ENCODE measurements at places on chromosomes 1 and 21.

- DNase-seq = peak; percentile 96
These were observed 26.4 kb upstream of the CLIC6 start for GRCh38 chr21:34642211-34643075.

DNA sequence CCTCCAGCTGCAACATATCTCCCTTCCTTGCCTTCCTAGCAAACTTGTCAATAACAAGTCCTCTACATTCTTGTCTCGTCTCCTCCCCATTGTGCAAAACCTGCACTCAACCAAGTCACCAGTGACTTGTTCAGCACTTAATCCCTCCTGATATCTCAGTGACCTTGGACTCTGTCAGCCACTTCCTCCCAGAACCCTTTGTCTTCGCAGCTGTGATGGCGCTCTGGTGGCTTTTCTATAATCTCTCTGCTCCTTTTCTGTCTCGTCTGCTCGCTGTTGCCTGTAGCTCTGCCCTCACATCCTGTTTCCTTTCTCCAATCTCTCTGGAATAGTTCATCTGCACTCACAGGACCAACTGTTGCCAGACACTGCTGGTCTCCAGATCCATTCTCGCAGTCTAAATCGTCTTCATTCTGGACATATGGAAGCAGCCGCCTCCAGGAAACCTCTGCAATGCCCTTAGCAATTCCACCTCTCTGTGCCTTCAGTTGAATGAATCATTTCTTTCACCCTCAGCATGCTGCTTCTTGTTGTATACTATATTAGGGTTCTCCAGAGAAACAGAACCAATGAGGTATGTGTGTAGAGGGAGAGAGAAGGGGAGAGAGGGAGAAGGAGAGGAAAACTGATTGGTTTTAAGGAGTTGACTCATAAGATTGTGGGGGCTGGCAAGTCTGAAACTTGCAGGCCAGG is 17.4 kb upstream of the IFNAR2 start:
- no peak for DNase-seq

DNA sequence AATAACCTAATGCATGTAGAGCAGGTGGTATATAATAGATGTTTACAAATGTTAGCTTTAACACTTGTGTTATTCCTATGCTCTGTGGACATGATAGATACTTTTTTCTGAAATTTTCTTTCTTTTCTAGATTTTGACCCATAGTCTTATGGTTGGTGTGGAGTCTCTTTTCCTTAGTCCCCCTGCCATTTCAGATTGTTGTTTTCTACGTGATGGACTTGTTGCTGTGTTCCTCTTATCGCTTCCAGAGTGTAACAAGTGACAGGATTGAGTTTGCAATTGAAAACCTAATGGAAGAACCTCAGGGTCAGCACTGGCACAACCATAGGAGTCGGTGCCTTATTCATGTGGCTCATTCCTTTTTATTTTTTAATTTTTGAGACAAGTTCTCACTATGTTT is 136.4 kb downstream of the HHAT start:
- no peak for DNase-seq

- peak; percentile 86 for DNase-seq
These were observed 17.1 kb upstream of the EPHA2 start for GRCh38 chr1:16172964-16173446.

- DNase-seq = no peak
These were observed 613.3 kb upstream of the PLXNA2 start for GRCh38 chr1:208857465-208857864.

DNA sequence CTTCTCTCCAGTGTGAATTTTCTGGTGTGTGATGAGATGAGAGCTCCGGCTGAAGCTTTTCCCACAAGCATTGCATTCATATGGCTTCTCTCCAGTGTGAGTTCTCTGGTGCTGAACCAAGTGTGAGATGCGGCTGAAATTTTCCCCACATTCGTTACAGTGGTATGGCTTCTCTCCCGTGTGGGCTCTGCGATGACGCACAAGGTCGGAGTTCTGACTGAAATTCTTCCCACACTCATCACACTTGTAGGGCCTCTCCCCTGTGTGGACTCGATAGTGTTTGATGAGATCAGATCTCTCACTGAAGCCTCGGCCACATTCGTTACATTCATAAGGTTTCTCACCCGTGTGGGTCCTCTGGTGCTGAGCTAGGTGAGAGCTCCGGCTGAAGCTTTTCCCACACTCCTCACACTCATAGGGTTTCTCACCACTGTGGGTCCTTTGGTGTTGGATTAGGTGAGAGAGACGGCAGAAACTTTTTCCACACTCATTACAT is 7.4 kb downstream of the ZNF436 start:
- DNase-seq = no peak

DNA sequence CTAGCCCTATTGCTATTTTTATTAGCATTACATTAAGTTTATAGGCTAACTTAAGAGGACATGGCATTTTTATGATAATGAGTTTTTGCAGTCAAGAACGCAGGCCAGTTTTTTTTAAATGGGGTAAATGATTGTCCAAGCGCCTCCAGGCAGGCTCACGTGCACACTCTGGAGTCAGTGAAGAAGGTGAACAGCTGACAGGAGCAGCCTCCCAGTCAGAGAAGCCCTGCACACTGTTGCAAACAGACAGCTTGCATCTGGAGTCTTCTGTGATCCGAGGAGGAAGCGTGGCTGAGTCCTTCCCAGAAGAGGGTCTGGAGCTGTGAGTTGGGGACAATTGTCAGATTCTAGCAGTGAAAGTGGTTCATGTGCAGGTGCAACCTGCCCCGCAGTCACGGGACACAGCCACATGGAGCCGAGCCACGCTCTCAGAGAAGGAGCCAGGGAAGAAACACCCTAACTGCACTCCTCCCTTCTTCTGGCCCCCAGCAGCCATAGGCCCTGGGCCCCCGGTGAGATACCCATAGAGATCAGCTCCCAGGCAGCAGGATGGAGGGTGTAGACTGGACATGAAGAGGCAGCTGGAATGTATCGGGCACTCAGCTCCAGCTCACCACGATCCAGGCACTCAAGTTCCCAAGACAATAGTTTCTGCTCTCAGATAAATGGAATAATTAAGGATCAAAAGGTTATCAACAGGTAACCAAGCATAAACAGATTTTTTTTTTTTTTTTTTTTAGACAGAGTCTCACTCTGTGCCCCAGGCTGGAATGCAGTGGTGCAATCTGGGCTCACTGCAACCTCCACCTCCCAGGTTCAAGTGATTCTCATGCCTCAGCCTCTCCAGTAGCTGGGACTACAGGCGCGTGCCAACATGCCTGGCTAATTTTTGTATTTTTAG is 26.4 kb downstream of the CAPN2 start:
- DNase-seq = no peak

GRCh38 chr1:235624721-235625333 is 24.8 kb downstream of the GNG4 start:
- DNase-seq = peak; percentile 74

DNA sequence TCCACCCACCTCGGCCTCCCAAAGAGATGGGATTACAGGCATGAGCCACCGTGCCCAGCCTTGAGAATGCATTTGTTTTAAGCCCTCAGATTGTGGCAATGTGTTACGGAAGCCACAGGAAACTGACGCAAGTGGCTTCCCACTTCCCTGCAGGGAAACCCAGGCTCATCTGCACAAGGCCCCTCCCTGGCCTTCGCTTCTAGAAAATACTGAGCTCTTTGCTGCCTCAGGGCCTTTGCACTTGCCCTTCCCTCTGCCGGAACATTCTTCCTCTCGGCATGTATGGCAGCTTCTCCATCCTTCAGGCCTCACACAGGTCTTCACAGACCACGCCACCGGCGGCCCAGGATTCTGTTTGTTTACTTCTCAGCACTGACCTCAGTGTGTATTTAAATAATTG is 137.0 kb upstream of the TMEM51 start:
- DNase-seq = no peak

- no peak for DNase-seq
These were observed 83.7 kb upstream of the CTTNBP2NL start for GRCh38 chr1:112312315-112312714.

DNA sequence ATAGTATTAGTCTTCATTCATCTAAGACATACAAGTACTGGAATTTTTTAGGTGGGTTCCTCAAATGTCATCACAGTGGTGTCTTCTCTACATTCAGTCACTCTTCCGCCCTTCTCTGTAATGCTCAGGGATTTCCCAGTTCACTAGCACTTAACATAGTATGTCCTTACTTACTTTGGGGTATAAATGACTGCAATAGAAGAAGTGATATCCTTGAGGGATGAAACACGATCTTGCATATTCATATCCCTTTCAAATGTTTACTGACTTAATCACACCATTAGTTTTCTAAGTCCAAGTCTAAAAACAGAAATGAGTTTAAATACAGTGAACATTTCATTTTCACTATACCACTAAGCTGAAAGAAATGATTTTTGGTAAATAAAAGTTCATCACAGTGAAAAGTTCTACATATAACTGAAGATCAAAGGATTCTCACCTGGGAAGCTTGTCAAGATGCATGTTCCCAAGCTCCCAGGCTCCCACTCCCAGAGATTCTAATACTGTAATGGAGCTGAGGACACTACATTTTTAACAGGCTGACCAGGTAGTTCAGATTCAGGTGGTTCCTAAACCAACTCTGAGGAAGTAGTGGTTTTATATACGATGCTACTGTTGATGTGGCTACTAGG is 29.7 kb downstream of the MRPL39 start:
- DNase-seq = no peak

DNA sequence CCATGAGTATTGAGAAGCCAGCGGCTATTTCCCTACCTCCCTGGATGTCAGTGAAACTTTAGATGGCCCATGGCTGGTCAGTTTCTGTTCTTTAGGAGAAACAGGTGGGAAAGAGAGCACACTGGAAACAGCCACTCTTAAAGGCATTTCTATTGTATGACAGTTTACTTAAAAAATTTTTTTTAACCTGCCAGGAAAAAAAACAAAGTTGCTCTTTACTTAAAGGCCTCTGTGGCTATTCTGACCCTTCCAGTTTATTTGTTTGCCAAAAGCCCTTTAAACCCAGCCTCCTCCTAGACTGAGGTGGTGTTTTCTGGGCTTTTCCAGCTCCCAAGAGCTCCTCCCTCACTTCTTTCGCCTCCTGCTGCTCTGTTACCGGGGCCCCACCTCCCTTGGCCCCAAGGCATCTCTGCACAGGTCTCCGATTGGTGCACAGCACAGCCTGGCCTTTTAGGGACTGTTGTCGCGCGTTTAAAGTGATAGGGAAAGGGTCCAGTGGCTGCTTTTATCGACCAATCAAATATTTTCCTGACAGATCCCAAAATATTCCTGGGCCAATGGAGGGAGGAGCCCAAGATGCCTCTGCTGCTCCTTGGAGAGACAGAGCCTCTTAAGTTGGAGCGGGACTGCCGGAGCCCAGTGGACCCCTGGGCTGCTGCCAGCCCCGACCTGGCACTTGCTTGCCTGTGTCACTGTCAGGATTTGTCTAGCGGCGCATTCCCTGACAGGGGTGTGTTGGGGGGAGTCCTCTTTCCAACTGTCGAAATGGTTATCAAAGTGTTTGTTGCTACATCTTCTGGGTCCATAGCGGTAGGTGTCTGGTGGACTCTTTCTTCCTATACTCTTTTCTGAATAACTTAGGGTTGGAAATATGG is at the start of gene SH3BGR:
Gene SH3BGR, plus strand, starts transcription at position 639 of the 875 bp plus-strand sequence. Its CDS starts 127 bp downstream, at position 766.
- no peak for DNase-seq

Measured in A172 (cell line).